ENCODE measurements at places on chromosomes 5 and 9. TPM values are rescaled to one million over a fixed set of nuclear protein-coding genes. Genes with fewer than 3 reads are reported as not detected.

Gene SHISAL2B
- polyA plus RNA-seq = 0.61 TPM

Gene SLC34A3
- 1.3 TPM for polyA plus RNA-seq

Gene ANKRD31
- 0.20 TPM for polyA plus RNA-seq

Gene COX7C
- polyA plus RNA-seq = 946 TPM

Gene SCAI
- 7.2 TPM for polyA plus RNA-seq

- DNase-seq = no peak
These were observed 677 bp downstream of the MFAP3 start for GRCh38 chr5:154039458-154039829.

DNA sequence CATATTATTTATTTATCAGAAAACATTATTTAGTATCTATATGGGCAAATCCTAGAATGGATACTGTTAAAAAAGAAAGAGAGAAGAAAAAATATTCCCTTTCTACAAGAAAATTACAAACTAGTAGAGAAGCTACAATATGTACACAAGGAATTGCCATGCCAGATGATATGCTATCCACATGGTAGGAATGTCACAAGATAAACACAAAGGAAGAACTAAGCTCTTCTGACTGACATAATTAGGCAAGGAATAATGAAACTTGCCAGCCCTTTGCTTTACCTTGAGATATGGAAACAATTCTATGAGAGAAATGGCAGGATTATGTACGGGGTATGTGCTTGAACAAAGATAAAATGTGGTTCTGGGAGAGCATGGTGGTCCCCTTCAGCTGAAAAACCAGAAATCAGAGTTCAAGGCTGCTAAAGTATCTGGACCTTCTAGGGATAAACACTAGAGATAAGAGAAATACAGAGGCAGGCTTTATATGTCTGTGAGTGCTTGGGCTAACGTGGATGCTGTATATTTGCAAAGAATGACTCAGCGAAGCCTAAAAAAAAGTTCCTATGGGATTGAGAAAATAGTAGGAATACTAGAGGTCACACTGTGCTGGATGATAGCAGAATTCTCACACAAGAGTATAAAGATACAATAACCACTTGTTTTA, 451.6 kb downstream of the TLE1 start:
- DNase-seq = no peak

DNA sequence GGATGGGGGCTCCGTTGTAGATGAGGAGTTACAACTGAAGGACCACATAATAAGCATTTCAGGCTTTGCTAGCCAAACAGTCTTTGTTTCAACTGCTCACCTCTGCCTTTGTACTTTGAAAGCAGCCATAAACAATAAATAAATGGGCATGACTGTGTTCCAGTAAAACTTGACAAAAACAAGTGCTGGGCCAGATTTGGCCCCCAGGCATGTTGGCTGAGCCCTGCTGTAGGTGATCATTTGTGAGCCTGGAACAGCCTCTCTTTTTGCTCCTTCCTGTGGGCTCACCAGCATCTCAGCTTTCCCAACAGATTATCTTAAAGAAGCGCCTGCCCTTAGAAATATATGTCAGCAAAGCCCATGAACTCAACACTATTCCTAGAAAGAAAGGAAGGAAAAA, 149.4 kb downstream of the GOLPH3 start:
- no peak for DNase-seq

DNA sequence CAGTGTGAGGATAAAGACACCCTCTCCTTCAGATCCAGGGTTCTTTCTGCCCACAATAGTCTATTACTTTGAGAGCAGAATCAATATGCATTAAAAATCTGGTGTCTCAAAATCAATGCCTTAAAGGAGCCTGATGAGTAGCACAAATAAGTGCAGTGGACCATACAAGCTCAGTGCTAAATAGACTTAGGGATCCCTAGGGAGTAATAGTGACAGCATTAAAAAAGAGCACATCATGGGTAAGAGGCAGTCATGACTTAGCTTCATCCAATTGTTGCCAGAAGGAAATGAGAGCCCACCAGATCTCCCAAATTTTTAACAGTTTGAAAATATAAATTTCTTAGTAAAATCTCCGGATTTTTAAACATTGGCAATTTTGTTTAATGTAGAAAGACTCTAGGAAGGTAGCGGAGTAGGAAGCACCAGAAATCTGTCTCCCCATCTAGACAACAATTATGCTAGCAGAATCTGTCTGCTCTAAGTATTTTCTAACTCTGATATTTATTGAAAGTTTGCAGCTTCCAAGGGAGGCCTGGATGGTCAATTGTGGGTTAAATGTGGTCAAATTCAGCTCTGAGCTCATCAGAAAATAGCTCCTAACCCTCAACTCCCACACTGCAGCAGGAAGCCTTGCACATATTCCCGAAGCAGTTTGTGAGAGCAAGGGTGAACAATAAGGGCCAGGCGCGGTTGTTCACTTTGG, 443.9 kb downstream of the TLE1 start:
- DNase-seq = no peak

DNA sequence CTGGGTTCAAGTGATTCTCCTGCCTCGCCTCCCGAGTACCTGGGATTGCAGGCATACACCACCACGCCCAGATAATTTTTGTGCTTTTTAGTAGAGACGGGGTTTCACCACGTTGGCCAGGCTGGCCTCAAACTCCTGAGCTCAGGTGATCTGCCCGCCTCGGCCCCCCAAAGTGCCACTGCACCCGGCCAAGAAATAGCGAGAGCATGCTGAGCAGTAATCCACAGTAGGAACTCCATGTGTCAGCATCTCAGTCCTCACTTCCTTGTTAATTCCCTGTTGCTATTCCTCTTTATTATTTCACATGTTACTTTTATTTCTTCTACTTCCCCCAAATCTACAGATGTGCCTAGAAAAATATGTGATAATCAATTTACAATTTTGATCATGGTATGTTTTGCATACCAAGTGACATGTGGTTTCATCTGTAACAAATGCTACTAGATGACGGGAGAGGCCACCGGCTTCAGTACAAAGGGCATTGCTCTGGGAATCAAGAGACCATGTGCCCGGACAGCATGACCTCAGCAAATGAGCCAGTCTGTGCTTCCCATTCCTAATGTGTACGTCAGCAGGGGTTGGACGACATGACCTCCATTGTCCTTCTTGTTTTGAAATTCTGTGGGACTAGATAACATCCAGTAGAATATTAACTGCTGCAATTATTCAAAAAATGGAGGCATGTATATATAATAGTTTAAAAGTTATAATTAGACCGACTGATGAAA, 61.6 kb downstream of the FNBP1 start:
- no peak for DNase-seq

GRCh38 chr5:146474065-146474464, 26.9 kb downstream of the TCERG1 start:
- no peak for DNase-seq

GRCh38 chr5:148989567-148989966, 73.3 kb downstream of the SH3TC2 start:
- DNase-seq = no peak

DNA sequence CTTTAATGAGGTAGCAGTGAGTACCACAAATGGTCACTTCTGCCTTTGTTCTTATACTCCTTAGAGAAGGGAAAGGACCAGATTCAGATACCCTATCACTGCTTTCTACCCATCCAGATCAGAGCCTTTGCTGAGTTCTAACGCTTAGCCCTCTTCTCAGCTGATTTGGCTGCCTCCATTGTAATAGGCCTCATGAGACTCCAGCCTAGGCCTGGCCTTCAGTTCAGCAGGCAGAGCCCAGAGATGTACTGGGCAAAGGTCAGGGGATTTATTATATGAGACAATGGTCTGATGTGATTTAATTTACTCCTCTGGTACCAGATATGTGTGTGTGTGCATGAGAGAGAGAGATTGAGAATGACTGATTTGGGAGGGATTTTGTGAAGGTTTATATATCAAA, 124.7 kb downstream of the GHR start:
- DNase-seq = no peak

Data from muscle of arm (tissue), 14 donors.